CD4-positive, alpha-beta T cell treated with Interleukin-21 for 1 hour (primary cell): ENCODE measurements at places on chromosomes 5 and 9.

- DNase-seq, result peak; percentile 1
Observed at GRCh38 chr5:172361566-172362238, 78.1 kb upstream of the UBTD2 start.

GRCh38 chr9:20363233-20363632 lies 259.1 kb downstream of the MLLT3 start:
- no peak for DNase-seq

GRCh38 chr9:6449645-6450044 lies 36.6 kb downstream of the UHRF2 start:
- DNase-seq, result no peak

GRCh38 chr9:134356496-134357470 lies 30.5 kb downstream of the RXRA start:
- DNase-seq, result no peak

DNA sequence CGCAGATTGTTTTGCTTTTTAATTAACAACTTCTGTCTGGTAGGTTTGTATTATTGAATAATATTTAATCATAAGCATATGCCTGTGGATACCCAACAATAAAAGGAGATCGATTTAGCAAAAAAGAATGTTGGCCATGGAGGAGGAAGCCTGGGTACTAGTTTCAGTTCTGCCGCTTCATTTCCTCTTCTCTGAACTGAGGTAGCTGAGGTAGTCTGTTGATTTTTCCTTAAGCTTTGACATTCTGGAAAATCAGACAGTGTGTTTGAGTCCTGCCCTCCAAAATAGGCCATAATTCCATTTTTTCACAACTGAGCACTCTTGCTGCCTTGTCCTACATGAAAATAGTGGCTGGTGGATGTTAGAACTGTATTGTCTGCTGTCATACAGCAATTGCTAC lies 6.0 kb upstream of the GPR21 start:
- no peak for DNase-seq

- DNase-seq, result no peak
Observed at GRCh38 chr5:152306386-152306785, 98.7 kb downstream of the NMUR2 start.

DNA sequence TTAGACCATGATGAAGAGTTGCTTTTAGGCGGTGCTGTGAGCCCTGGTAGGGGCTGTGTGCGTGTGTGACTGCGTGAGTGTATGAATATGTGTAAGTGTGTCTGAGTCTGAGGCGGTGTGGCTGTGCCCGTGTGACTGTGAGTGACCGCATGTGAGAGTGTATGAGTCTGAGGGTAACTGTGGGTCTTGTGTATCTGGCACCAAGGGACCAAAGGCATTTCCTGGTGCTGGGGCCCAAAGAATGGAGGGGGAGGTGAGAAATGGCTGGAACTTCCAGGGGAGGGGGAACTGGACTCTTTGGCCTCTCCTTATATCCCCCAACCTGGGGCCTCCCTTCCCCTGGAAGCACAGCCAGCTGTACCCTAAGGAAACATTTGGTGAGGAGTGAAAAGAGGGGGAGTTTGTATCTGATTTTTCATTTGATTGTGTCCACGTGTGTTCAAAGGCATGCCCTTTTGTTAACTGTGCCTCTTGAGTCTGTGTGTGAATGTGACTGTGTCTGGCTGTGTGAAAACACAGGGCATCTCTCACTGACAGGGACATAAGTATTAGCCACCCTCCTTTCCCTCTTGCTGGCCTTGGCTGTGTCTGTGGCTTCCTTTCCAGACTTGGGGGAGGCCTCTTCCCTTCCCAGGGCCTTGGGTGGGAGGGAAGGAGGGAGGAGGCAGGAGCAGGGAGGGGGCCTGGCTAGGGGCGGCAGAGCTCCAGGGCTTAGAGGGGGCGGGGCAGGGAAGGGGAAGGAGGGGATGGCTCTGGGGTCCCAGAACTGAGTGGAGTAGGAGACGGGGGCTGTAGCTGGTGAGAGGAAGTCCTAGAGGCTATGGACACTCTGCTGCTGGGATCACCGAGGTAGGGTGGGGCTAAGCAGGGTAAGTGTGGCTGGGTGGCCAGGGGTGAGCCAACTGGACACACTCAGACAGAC lies 1.4 kb downstream of the IL11RA start:
- no peak for DNase-seq

- DNase-seq, result no peak
Observed at GRCh38 chr9:2180154-2180553, 165.0 kb downstream of the SMARCA2 start.

- DNase-seq, result no peak
Observed at GRCh38 chr9:93032545-93032944, 26.0 kb upstream of the SUSD3 start.

GRCh38 chr9:97564291-97565175 lies 63.1 kb downstream of the TMOD1 start:
- DNase-seq, result no peak

GRCh38 chr5:172749881-172750633 lies 20.9 kb downstream of the DUSP1 start:
- no peak for DNase-seq

- no peak for DNase-seq
Observed at GRCh38 chr5:55926476-55926875, 68.3 kb downstream of the IL6ST start.

GRCh38 chr5:78908173-78909061 lies 76.7 kb downstream of the ARSB start:
- no peak for DNase-seq

- DNase-seq, result no peak
Observed at GRCh38 chr5:151569132-151570046, 21.7 kb downstream of the FAT2 start.

DNA sequence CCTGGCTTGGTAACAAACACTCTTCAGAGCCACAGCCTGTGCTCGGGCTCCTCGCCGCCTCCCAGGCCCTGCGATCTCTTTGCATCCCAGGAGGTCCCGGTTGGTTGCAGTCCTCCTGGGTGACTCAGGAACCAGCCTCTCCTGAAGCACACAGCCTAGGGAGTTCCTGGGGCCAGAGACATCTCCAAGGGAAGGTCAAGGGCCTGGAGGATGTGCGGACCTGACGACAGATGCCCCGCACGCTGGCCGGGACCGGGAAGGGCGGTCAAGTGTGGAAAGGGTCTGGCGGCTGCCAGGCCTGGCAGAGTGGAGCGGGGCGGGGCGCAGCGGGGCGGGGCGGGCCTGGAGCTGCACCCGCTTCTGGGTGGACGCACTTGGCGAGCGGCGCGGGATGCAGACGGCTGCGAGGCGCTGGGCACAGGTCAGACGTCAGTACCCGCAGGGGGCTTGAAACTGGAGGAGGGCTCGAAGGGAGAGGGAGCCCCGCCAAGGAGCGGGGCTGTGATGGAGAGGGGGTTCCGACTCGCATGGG lies 45.0 kb upstream of the PRSS3 start:
- no peak for DNase-seq

DNA sequence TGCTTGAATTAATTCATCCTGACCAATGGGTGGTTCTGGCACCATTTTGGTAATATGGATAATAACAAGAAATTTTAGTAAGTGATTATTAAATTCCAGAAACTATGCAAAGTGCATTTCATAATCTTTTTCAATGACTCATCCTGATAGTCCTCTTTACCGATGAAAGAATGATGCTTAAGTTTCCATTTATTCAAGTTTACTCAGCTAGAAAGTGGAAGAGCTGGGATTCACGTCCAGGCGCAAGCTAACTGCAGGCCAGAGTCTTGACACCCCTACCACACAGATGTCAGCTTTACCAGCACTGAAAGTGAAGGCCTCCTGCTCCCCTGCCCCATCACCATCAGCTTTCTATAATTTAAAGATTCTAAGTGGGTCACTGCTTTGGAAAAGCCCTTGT lies 493.5 kb upstream of the WWC1 start:
- no peak for DNase-seq

GRCh38 chr9:14723301-14723700 lies 768 bp upstream of the CER1 start:
- no peak for DNase-seq

- DNase-seq, result peak; percentile 66
Observed at GRCh38 chr5:76325876-76326491, 77.1 kb upstream of the IQGAP2 start.

DNA sequence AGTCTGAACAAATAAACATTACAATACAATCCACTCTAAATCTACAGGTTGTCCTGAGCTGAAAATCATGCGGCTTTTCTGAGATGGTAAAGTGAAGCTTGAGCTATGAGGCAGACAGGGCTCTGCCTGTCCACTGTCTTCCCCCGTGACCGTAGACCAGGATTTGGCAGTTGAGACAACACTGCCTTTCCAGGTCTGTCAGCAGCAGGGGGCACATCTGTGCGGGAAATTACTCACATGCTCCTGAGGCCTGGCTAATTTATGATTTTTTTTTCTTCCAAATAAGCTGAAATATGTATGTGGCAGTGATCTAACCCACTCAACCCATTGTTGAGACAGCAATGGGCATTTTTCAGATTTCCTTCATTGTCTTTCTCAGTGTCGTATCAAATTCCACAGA lies 307.9 kb downstream of the FBXL7 start:
- no peak for DNase-seq

DNA sequence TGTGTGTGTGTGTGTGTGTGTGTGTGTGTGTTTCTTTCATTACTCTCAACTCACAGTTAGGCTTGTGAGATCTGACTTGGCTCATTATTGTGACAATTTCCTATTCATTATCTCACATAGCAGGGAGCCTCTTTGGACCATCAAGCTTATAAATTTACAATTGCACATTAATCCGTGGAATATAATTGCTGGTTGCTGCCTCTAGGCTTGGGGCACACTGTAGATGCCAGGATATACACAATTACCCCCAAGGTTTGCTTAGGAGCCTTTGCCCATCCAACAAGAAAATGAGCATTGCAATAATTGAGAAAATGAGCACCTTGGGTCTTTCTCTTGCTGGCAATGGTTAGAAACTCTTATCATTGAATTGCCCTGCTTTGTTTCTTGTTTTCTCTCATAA lies 161.6 kb upstream of the DMRTA1 start:
- DNase-seq, result no peak

DNA sequence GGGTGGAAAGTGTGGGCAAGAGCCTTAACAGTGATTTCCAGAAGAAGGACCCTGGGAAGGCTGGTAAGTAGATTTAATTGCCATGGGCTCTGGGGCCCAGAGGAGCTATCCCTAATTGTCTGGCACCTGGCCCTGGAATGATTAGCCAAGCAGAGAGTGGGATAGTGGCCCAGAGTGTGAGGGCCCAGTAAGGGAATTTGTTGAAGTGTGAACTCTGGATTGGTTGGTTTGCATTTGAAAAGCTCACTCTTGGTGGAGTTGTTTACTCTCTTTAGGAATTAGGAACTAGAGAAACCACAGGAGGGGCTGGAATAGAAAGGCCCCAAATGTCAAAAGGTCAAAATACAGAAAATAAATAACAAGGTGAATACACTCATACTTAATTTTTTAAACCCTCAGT lies 207.1 kb downstream of the GABRG2 start:
- DNase-seq, result no peak

- no peak for DNase-seq
Observed at GRCh38 chr5:82107267-82107666, 135.4 kb downstream of the ATG10 start.

DNA sequence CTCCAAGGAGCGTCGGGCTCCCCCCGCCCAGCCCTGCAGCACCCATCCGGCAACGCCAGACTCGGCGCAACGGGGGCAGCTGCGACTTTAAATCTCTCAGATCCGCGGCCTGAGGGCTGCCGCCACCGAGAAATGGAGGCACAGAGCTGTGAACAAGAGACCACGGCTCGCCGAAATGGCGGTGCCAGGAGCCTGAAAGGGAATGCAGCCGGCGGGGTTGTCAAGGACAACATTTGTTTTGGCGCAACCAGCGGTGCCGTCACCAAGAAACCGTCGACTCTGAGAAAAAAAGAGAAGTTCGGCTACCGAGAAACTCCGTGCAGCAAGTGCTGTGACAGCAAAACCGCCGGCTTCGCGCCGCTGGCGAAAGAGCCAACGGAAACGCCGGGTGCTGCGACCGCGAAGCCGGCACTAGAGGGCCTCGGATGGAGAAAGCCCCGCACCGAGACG lies 2.1 kb upstream of the ANXA2R start:
- peak; percentile 92 for DNase-seq

DNA sequence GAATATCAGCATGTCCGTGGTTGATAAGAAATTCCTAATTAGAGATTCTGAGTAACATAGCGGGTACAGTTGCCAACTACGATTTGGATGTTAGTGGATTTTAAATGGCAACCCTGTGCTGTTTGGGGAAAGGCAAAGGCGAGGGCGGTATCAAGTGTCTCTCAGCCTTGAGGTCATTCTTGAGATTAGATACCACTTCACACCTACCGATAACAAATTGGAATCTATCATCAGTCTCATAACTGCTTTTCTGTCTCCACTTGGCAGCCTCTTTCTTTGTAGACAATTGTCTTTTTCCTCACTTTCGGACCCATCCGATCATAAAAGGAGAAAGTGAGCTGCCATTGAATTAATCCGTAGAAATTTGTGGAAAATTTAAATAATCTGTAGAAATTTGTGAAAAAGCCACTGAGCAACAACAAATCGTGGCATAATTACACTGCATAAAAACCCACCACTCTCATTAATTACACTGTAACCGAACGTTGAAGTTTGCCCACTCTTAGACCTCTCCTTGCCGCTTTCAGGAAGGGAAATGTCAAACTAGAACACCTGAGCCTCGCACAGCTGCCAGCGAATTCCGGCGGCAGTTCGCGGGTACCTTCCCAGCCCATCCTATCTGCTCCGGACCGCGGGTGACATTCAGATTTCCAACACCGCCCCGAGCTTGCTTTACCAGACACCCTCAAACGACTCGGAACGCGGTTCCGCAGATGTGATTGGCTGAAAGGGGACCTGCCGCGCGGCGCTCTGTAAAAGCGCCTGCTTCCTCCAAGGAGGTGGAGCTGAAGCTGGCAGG lies 849 bp upstream of the RGMB start:
- peak; percentile 73 for DNase-seq

DNA sequence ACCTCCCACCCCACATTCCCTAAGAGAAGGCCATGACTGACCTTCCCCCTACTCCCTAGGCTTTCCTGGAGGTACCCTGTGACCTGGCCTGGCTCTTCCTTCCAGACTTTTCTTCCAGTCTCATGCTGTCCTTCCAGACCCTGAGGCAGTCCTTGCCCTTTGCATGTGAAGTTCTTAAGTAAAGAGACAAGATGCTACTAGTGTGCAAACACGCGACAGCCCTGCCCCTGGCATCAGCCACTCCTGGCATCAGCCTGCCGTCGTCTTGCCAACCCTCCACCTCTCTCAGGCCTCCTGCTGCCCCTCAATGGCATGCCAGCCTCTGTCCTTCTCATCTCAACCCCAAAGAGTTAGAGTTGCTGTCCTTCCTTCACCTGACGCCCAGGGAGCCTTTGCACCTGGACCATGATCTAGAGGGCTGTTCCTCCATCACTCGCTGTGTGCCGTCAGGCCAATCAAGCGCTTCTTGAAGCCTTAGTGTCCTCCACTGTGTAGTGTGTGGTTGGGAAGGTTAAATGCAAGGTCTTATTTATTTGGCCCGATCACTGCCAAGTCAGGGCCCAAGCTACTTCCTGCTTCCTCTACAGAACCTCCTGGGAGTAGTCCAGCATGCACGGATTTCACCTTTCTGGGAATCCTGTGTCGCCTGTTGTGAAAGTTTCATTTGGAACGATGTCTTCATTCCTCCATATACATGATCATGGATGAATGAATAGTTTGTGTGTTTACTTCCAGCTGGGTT lies 61.9 kb downstream of the WWC1 start:
- no peak for DNase-seq
